ENCODE measurements at places on chromosomes 5 and 9.
A peak's percentile ranks its signal among the peaks of the same experiment; 100 is the strongest.

- DNase-seq, result no peak
Observed at GRCh38 chr9:69076550-69076949, 41.0 kb downstream of the FXN start.

- no peak for DNase-seq
Observed at GRCh38 chr9:136321561-136321960, 5.8 kb upstream of the GPSM1 start.

- peak; percentile 92 for DNase-seq
Observed at GRCh38 chr9:21994556-21995005, at the start of gene CDKN2B-AS1. TSS of gene CDKN2B-AS1 (plus strand) at chr9:21994791.

DNA sequence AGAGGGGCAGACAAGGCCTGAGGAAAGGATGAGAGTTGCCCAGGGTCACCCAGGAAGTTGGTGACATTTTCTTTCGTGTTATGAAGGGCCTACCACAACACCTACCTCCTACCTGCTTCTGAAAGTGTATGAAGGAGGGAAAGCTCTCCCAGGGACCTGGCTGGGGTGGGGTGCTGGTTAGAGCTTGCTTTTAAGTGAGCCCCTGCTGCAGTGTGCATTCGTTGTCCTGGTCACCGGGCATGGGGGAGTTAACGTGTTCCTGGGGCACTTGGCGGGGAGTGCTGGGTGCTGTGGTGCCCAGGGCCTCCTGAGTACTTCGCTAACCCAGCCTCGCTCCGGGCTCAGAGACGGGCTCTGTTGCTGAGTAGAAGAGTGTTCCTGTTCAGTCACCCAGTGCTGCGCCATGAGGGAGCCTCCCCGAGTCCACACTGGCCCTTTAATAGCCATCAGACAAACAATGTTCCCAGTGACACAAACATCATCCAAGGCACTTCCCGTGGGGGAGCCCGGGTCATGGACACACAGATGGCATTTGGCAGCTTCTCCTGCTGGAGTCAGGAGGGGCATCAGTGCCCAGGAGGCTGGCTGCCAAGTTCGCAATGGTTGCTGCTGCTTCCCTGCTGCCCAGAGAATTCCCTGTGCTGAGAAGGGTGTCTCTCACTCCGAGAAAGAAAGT, 85.7 kb downstream of the AMBP start:
- DNase-seq, result no peak

DNA sequence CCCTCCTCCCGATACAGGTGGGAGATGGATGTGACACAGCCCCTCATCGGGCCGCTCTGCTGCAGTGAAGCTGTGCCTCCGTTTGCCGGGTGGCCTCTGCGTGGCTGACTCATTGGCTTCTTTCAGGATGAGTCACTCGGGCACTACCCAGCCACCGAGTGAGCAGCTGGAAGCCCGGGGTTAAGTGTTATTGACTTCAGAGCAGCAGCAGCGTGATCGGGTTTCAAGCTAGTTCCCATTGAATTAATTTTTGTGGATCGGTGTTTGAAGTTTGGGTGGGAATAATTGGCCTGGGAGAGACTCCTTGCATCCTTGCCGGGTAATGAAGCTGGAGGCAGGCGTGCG, 266.4 kb upstream of the IRX4 start:
- DNase-seq, result no peak

GRCh38 chr9:13282998-13283397, 3.5 kb upstream of the MPDZ start:
- DNase-seq, result no peak

Measured in OCI-LY7 (cell line).